ENCODE measurements at places on chromosomes 5 and 9.

- H3K4me3 ChIP-seq = no peak overlapping the region
- peak; percentile 16 for DNase-seq
- no peak overlapping the region for H3K27ac ChIP-seq
Measured at GRCh38 chr9:90645721-90646120, 3.1 kb upstream of the DIRAS2 start.

DNA sequence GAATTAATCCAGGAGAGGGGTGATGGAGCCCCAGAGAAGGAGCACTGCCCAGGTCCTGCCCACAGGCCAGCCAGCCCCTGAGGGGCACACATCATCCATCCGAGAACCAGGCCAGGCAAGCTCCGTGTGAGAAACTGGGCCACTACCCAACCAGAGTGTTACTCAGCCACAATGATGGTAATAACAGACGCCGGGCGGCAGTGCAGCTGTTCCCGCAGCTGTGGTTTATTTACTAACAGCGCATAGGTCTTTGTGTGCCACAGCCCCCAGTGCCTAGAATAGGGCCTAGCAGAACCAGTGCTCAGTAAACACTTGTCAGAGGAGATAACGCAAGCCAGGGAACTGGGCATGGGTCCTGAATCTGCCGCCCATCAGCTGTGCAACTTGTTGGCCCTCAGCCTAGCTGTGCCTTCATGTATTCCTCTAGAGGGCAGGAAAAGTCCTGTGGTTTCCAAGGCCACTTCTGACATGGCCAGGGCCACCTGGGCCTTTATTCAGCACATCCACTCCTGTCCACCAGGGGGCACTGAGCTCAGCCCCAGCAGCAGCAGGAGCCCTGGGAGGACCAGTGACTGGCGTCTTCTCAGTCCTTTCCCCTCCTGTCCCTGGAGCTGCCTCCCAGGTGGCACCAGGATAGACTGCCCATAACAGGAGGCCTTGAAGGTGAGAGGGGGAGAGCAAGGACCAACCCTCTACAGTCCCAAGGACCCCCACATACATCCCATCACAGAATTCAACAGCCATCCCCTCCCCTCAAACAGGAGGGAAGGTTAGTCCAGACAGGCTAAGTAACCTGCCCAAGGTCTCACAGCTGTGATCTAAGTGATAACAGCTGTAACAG, 2.1 kb downstream of the MXD3 start:
- no peaks in the 10 kb centered on the region for H3K36me3 ChIP-seq
- no peak overlapping the region for H3K27ac ChIP-seq
- peak; percentile 79 for DNase-seq
- no peaks in the 10 kb centered on the region for H3K27me3 ChIP-seq

DNA sequence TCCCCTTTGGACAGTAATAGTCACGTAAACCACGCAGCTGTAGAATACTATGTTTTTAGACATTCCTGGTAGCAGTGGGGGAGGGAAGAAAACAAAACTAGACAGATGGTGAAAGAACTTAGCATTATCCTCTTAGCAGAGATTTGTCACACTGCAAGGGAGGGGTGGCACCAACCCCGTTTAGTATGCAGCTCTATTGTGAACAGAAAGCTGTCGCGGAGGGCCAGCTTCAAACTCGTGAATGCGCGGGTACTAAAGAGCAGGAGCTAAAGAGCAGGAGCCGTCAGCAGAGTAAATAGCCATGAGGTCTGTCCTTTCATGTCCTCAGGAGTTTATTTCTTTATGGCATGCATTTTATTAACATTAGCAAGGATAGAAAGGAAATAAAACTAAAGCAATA, 141.9 kb upstream of the SLC12A2 start:
- H3K4me3 ChIP-seq = no peak overlapping the region
- peak overlapping the region; percentile 6 for H3K27ac ChIP-seq
- H3K36me3 ChIP-seq = no peaks in the 10 kb centered on the region
- no peaks in the 10 kb centered on the region for H3K4me1 ChIP-seq
- DNase-seq = peak; percentile 45

- H3K27me3 ChIP-seq = peaks cover 28% of the 10 kb centered on the region
- DNase-seq = no peak
- no peak overlapping the region for H3K4me3 ChIP-seq
- no peaks in the 10 kb centered on the region for H3K4me1 ChIP-seq
- H3K36me3 ChIP-seq = no peaks in the 10 kb centered on the region
Measured at GRCh38 chr9:34954225-34954624, 3.9 kb upstream of the PHF24 start.

DNA sequence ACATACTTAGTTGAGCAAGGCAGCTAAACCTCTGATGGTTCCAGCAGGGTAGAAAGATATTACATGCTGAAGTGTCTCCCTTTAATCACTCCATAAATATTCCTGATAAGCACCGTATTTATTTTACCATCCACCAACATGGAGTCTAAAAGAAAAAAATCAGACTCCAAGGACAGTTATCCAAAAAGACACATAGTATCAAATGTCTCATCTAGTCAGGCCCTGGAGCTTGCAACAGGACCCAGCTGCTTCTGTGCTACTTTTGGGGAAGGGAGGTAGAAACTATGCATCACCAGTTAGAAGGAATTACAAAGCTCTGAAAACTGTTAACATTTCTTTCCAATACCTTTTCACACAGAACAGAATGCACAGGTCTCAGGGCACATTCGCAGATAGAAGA, 88.1 kb downstream of the S1PR3 start:
- H3K27ac ChIP-seq = no peak overlapping the region
- no peaks in the 10 kb centered on the region for H3K36me3 ChIP-seq
- no peak for DNase-seq
- no peaks in the 10 kb centered on the region for H3K27me3 ChIP-seq
- H3K4me1 ChIP-seq = peaks cover 19% of the 10 kb centered on the region
- no peak overlapping the region for H3K4me3 ChIP-seq

GRCh38 chr5:129051283-129051682, 43.3 kb upstream of the ISOC1 start:
- H3K4me3 ChIP-seq = no peak overlapping the region
- no peaks in the 10 kb centered on the region for H3K27me3 ChIP-seq
- no peaks in the 10 kb centered on the region for H3K36me3 ChIP-seq

- H3K4me1 ChIP-seq = peaks cover 5% of the 10 kb centered on the region
- peak within 1 kb of the TSS; percentile 69 for H3K27ac ChIP-seq
- DNase-seq = peak; percentile 78
- H3K36me3 ChIP-seq = no peaks in the 10 kb centered on the region
Measured at GRCh38 chr5:129459777-129460671, at the start of gene ADAMTS19. ADAMTS19 (plus strand) TSS chr5:129460298; CDS start chr5:129460392, 94 bp downstream.

DNA sequence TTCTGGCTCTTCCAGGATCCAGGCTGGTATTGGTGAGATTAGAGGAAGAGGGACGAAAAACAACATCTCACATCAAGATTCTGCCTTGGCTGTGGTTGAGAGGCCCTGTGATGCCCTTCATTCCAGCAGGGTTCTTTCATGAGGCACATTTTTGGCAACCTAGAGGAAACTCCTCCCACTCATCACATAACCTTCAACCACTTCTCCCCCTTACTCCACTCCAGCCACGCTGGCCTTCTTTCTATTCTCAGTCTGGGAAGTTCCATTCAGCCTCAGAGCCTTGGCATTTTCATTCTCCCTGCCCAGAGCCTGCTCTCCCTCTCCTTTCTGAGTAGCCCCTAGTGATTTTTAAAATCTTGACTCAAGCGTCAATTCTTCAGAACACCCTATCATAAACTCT, 337.5 kb downstream of the ZSWIM6 start:
- H3K27ac ChIP-seq = no peak overlapping the region
- H3K27me3 ChIP-seq = no peaks in the 10 kb centered on the region
- H3K4me3 ChIP-seq = no peak overlapping the region
- H3K4me1 ChIP-seq = peaks cover 17% of the 10 kb centered on the region
- no peak for DNase-seq

GRCh38 chr9:137913771-137914767, 36.5 kb downstream of the CACNA1B start:
- no peaks in the 10 kb centered on the region for H3K27me3 ChIP-seq
- H3K27ac ChIP-seq = no peak overlapping the region
- H3K36me3 ChIP-seq = no peaks in the 10 kb centered on the region

DNA sequence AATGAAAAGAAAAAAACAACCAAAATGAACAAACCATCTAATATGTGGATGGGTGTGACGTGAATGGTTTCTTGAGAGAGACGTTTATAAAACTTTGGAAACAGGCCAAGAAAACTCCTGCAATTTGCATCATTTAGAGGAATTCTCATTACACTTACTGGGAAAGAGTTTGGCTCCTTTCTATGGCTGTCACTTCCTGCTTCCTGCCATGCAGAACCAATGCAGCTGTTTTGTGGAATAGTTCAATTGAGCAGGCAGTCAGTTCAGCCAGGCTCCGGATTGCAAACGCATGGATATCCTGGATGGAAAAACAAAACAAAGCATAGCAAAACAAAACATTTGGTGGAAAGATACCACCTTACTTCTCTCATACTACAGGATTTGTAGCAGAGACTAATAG, 36.6 kb downstream of the FAM114A2 start:
- DNase-seq = no peak
- H3K36me3 ChIP-seq = no peaks in the 10 kb centered on the region
- no peak overlapping the region for H3K27ac ChIP-seq
- H3K4me3 ChIP-seq = no peak overlapping the region
- peaks cover under 1% of the 10 kb centered on the region for H3K4me1 ChIP-seq

DNA sequence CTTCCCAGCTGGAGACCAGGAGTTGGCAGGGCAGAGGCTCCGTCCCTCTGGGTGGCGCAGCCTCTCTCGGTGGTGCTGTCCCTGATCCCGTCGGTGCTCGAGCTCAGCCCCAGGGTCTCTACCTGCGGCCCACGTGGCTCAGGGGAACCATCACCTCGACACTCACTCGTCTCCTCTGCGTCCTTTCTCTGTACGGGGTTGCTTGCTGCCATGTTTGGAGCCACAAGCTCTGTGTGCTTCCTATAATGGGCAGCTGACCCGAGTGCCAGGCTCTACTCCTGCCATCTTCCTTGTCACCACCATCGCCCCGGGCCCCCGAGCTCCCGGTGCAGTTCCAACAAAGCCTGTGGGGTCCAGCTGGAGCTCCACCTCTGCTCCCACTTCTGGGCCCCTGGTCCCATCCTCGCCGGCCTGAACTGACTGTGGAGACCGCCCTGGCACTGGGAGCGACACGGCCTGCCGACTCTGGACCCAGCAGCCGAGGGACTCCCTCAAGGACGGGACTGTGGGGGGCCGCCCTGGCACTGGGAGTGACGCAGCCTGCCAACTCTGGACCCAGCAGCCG, 5.0 kb downstream of the FBXW5 start:
- H3K27me3 ChIP-seq = no peaks in the 10 kb centered on the region
- H3K27ac ChIP-seq = no peak overlapping the region
- H3K36me3 ChIP-seq = no peaks in the 10 kb centered on the region

DNA sequence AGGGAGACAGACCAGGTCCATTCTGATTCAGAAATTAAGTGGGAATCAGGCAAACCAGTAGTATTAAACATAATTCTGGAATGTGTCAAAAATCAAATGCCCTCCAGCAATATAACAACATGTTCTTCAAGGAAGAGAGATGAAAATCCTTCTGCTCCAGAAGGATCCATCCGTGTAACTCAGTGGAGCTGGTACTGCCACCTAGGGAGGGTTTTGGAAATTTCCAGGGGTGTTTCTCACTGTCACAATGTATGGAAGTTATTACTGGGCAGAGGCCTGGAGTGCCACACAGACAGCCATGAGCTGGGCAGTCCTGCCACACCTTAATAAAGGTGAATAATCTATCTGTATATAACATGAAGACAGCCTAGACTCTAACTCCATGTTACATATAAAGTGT, 87.5 kb downstream of the TTLL11 start:
- H3K27ac ChIP-seq = no peak overlapping the region
- no peaks in the 10 kb centered on the region for H3K4me1 ChIP-seq
- H3K4me3 ChIP-seq = no peak overlapping the region

- no peaks in the 10 kb centered on the region for H3K36me3 ChIP-seq
- no peaks in the 10 kb centered on the region for H3K4me1 ChIP-seq
- H3K4me3 ChIP-seq = no peak overlapping the region
Measured at GRCh38 chr5:4196744-4197143, 601.1 kb downstream of the IRX1 start.

- H3K4me1 ChIP-seq = no peaks in the 10 kb centered on the region
- no peak overlapping the region for H3K27ac ChIP-seq
- no peak for DNase-seq
- no peak overlapping the region for H3K4me3 ChIP-seq
Measured at GRCh38 chr5:35659556-35659955, 41.9 kb downstream of the SPEF2 start.

GRCh38 chr5:133618141-133618540, 5.8 kb upstream of the FSTL4 start:
- no peaks in the 10 kb centered on the region for H3K4me1 ChIP-seq
- H3K4me3 ChIP-seq = no peak overlapping the region
- H3K27ac ChIP-seq = no peak overlapping the region
- no peak for DNase-seq
- H3K27me3 ChIP-seq = peaks cover 38% of the 10 kb centered on the region
- no peaks in the 10 kb centered on the region for H3K36me3 ChIP-seq

DNA sequence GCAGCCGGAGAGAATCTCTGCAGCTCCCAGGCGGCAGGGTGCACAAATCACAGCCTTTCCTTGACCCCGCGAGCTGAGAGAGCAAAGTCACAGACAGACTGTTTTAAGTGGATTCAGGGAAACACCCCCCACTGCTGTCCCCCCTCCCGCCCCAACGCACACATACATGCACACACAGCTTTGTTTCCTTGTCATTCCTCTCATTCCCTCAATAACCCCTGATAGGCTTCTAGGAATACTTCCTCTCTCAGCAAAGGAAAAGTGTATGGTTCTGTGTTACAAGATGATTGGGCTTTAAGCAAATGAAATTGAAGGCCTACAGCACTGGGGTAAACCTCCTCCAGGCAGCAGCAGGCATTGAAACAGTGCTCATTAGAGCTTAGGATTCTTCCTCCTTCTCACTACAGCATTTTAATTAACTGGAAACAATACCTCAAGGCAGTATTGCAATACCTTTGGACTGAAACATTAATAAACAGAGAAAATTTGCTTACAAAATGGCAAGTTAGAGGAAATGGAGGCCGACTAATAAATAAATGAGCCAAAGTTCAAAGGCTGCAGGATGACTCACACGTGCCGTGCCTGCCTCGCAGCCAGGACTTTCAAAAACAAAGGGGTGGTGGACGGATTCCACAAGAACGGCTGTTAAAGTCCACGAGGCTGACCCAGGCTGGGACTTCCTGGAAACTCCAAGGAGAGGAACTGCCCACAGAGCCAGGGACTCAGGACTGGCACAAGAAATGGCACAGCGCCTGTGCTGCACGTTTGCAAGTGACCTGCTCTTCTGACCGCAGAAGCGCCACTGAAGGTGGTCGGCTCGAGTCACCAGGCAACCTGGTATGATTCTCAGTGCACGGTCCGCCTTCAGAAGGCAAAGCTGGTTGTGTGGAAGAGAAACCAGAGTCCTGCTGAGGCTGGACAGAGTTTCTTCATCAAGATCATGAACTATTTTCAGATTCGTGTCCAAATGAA, 236.2 kb downstream of the SYK start:
- H3K4me3 ChIP-seq = no peak overlapping the region
- H3K36me3 ChIP-seq = no peaks in the 10 kb centered on the region
- H3K27ac ChIP-seq = peak overlapping the region; percentile 88
- peak; percentile 84 for DNase-seq
- H3K4me1 ChIP-seq = peaks cover 12% of the 10 kb centered on the region

- no peaks in the 10 kb centered on the region for H3K27me3 ChIP-seq
- no peaks in the 10 kb centered on the region for H3K36me3 ChIP-seq
- no peak overlapping the region for H3K4me3 ChIP-seq
- no peak overlapping the region for H3K27ac ChIP-seq
- H3K4me1 ChIP-seq = no peaks in the 10 kb centered on the region
Measured at GRCh38 chr5:67380431-67380830, 183.8 kb upstream of the CD180 start.

Measured in hepatocyte (in vitro differentiated cells).